ENCODE measurements at places on chromosomes 11 and 22.

DNA sequence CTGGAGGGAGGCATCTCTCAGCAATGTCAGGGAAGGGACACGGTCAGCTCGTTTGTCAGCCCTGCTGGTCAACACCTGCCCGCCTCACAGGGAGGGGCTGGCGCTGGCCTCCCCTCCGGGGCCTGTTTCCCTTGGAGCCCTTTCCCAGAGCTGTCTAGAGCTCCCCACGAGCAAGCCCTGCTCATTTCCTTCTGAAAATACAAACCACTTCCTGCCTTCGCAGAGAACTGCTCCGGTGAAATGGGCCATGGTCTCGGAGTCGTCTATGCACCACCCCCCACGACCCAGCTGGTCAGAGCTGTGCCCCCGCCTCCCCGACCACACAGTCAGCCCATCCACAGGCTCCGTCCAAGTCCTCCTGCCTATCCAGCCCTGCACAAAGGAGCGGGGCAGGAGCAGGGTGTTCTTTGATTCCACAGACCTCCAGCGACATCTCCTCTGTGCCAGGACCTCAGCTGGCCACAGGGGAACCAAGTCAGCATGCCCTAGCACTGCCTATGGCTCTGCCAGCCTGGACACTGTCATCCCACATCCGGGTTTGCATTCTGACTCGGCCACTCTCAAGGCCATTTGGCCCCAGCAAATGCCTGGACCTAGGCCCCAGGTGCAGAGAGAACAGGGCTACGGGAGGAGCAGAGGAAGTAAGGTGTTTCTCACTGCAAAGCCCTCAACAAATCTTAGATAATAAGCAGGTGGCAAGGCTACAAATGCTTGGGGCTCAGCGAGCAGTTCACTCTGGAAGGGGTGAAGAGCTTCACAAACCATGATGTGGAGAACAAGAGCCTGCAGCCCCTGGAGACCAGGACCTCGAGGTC, 82.1 kb upstream of the WNT11 start:
- DNase-seq: peak; percentile 16

DNA sequence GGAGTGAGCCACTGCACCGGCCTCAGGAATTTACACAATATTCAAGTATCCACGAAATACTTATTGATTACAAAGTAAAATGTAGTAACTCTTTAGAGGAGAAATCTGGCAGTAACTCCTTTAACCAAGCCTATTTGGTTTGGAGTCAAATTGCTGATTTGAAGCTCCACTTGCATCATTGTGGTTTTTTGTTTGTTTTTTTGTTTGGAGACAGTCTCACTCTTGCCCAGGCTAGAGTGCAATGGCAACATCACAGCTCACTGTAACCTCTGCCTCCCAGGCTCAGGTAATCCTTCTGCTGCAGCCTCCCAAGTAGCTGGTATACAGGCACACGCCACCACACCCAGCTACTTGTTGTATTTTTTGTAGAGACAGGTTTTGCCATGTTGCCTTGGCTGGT, 6.4 kb upstream of the QSER1 start:
- DNase-seq: no peak

DNA sequence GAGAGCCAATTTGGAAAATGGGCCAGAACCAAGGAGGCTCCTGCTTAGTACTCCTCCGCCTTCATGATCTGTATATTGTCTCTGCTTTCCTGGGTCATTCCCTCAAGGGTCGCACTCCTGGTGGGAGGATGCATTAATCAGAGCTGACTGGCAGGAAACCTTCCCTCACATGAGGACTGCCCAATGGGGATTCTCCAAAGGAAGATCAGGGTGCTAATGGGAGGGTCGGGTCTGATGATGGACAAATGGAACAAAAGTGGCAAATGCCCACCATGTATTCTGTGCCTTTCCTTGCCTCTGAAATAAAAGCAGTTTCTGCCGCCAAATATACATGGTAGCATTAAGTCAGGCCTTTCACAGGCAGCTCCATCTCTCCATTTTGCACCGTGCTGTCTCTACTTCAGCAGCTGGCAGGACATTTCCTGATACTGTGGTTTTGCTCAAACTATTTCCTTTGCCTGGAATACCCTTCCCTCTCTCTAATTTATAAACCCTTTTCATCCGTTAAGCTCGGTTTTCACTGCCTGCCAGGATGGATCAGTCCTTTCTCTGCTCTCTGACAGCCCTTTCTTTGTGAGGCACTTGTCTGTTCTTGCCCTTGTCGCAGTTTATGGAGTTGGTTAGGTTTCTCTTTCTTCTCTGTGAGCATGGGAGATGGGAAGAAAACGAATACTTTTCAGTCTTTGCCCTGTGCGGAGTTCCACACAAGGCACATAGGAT, 13.5 kb downstream of the SREBF2 start:
- DNase-seq: no peak

DNA sequence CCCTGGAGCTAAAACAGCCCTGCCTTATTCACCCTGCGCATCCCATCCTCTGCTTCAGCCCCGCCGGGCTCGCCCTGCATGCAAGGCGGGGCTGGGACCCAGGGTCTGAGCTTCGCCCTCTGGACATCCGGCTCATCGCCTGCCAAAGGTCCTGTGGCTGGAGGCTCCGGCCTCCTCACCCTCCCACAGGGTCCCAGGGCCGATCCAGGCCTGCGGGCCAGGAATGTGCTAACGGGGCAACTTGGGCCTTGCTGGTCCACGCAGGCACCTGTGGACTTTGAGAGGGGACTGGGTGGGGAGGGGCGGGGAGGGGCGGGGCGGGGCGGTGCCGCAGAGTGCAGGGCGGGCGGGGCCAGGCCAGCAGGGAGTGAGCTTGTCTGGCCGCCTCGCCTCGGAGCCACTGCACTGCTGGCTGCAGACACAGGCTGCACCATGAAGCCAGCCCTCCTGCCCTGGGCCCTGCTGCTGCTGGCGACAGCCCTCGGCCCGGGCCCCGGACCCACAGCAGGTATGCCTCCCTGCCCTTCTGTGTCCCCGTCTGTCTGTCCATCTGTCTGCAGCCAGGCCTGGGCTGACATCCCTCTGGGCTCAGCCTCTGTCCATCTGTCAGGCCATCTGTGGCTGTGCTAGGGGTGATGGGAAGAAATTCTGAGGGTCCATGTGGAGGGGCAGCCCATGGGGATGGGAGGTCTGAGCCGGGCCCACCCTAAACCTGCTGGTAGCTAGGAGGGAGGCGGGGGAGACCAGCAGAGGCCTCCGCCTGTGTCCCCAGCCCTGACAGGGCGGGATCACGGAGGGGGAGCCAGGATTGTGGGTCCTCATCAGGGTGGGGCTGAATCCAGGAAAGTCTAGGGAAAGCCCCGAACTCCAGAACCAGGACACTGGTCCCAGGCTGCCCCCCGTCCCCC, at the start of gene SUSD2:
Gene SUSD2 (plus strand): TSS at position 400 of the 908 bp plus-strand sequence. CDS start 33 bp downstream, at position 433.
- DNase-seq: no peak

- no peak for DNase-seq
Observed at GRCh38 chr22:47195484-47196165, 433.2 kb downstream of the TBC1D22A start.

- DNase-seq: no peak
Observed at GRCh38 chr11:56093008-56093407, at the start of gene OR8I2. Gene OR8I2, plus strand, starts transcription at chr11:56093308. Its CDS starts 0 bp downstream, at chr11:56093308.

DNA sequence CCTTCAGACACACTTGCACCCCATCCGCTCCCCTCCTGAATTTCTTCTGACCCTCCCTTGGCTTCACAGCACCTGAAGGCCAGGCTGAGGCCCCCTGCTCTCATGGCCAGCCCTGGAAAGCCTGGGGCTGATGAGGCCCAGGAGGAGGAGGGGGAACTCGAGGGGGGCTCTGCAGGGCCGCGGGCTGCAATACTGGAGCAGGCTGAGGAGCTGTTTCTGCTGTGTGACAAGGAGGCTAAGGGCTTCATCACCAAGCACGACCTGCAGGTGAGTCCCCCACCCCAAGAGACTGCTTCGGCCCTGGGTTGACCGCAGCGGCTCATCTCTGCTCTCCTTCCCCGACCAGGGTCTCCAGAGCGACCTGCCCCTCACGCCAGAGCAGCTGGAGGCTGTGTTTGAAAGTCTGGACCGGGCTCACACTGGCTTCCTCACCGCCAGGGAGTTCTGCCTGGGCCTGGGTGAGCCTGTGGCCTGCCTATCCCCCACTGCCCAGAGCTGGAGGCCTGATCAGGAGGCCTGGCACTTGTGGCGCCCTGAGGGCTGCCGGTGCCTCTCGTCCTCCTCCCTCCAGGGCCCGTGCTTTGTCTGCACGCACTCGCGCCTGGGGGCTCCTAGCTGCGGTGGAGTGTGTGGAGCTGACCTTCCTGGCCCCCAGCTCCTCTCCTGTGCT, 922 bp downstream of the CRACR2B start:
- DNase-seq: no peak

DNA sequence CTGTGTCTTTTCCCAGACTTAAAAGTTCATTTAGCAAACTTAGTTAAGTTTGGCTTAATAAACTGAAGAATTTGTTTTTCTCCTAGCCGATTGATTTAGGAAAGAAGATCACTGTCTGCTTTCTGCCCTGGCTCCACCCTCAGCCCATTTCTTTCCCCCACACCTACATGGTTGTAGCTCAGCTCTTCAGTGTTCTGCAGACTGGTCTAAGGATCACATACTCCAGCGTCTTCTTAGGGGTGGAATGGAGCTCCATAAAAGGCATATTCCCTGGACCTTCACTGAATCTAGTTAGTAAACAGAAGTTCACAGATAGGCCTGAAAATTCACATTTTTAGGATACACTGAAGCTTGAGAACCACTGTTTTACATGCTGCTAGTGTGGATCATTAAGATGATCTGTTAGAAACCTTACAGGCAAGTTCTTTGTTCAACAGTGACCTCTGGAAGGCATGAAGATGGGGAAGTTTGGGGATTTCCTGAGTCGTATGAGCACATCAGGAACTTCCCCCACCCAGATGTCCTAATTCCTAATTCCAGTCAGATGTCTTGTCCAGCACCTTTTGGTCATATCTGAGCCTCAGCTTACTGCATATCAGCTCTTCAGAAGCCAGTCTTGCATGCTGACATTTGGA, 16.8 kb downstream of the PIWIL4 start:
- no peak for DNase-seq
